ENCODE measurements at places on chromosomes 11 and 22.

DNA sequence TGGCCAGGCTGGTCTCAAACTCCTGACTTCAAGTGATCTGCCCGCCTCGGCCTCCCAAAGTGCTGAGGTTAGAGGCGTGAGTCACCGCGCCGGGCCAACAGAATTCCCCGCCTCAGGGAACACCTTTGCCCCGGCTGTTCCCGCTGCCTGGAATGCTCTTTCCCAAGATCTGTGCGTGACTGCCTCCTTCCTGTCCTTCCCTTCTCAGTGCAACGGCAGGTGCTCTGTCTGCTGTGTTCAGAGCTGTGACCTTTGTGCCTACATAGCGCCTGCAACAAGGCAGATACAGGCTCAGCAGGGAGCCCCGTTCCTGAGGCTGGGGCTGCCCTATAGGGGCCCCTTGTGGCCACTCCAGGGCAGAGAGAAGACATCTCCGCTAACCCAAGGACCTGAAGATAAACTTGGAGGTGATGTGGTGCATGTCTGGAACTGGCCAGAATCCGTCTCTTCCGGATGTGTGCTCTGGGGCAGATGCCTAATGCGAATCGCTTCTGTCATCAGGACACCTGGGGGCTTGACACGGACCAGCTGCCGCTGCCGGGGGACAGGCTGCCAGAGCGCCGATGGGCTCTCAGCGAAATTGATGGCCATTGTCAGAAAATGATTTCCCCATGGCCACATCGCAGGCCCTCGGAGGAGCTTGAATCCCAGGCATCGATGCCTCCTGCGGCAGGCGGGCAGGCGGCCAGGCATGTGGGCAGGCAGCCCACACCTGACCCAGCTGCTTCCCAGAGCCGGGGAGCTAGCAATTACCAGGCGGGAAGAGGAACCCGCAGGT, 43.5 kb upstream of the TCF20 start:
- peak; percentile 31 for DNase-seq

DNA sequence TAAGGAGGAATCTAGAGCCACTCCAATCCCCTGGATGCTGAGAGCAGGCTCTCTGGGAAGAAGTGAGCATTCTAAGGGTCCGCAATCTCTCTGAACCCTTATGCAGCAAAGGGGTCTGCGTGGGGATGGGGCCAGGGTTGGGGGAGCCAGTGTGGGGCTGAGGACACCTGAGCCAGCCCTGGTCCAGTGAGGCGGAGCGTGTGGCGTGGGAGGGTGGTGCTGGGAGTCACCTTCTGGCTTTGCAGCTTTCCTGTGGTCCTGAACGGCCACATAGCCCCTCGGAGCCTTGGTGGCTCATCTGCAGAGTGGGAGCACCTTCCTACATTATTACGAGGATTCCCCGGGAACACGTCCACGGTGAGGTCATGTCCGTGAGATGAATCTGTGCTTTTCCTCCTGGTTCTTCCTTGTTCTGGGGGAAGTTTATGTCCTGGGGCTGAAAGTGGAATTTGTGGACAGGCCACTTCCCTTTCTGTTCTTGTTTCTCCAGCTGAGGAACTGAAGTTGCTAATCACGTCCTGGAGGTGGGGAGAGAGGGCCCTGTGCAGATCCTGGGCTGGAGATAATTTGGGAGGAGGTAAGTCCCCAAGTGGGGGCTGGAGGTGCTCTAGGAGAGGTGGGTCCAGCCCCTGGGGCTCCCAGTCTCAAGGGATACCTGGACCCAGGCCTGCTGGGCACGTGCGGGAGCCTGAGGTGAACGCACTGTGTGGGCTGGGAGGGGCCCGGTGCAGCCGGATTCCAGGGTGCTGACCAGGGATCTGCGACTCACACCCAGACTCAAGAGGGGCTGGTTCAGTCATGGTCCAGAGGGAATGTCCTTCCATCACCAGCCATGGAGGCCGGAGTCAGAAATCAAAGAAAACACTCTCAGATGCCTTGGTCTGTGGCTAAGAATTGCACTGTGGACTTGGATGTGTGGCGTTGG, 6.1 kb downstream of the MRGPRE start:
- DNase-seq, result no peak

GRCh38 chr11:61163714-61164605, 2.7 kb upstream of the VPS37C start:
- DNase-seq, result peak; percentile 46

DNA sequence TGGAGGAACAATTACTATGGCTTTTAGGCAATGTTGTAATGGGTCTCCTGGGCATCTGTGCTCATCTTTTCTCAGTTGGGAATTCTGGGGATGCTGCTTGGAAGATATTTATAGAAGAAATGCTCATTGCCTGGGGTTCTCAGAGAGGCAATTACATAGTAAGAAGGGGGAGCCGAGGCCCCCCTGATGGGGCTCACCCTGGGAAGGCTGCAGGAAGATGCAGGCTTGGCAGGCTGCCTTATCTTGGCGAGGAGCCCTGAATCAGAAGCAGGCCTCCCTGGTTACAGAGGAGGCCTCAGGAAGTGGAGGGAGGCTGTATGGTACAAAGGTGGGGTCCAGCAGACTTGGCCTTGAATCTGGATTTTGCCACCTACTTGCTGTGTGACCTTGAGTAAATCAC, 60.6 kb upstream of the CRYBB3 start:
- DNase-seq, result no peak

- DNase-seq, result peak; percentile 4
Observed at GRCh38 chr11:87454241-87454640, 416.5 kb downstream of the TMEM135 start.

GRCh38 chr11:100484948-100485347, 202.1 kb upstream of the ARHGAP42 start:
- DNase-seq, result no peak

GRCh38 chr11:116851626-116852025, 14.2 kb upstream of the APOA1 start:
- no peak for DNase-seq

GRCh38 chr11:3229673-3230630, 2.3 kb downstream of the MRGPRE start:
- DNase-seq, result no peak

DNA sequence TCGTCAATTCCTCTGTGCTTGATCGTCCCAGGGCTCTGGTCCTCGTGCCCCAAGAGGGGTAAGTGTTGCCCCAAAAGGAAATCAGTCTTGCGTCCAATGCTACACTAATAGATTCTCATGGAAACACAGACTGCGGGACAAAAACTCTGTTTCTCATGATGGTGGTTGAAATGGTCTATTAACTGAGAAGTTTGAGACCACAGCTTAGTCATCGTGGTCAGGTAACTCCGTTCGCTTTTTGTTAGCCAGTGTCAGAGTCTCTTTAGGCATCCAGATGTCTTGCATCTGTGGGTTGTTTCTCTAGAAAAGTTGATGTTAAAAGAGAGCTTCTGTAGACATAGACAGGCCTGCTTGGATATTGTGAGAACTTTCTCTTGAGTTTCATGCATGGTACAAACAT, 104.6 kb upstream of the SORL1-AS1 start:
- no peak for DNase-seq

- DNase-seq, result no peak
Observed at GRCh38 chr11:15145151-15145550, 30.4 kb downstream of the INSC start.

- no peak for DNase-seq
Observed at GRCh38 chr11:79108851-79109250, 332.0 kb downstream of the TENM4 start.

GRCh38 chr22:19325296-19325948, 33.9 kb upstream of the CLTCL1 start:
- no peak for DNase-seq

- no peak for DNase-seq
Observed at GRCh38 chr11:112864672-112865071, 96.5 kb upstream of the NCAM1 start.

DNA sequence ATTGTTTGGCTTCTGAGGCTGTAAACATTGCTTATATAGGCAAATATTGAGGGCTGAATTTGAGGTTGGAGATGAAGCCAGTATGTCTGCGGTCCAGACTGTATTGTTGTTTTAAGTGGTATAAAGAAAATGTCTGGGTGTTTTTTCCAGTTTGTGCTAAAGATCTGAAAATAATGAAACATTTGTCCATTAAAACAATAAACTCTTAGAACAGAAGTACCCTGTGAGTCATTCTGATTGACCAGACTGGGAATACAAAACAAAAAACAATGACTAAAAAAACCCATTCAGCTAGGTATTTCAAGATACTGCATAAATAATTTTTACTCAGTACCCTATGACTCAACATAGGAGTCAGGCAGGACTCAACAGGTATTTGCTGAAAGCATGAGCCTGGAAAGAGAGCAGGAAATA, 20.4 kb downstream of the ALKBH8 start:
- DNase-seq, result no peak

- no peak for DNase-seq
Observed at GRCh38 chr11:36421546-36422155, 88.4 kb downstream of the TRAF6 start.

- DNase-seq, result peak; percentile 51
Observed at GRCh38 chr11:12008790-12009616, 577 bp upstream of the DKK3 start.

GRCh38 chr22:20219667-20220628, 48.2 kb downstream of the RTN4R start:
- DNase-seq, result no peak

GRCh38 chr11:131463162-131463561, 92.7 kb downstream of the NTM start:
- no peak for DNase-seq

- DNase-seq, result no peak
Observed at GRCh38 chr11:64729851-64730382, 6.9 kb upstream of the NRXN2 start.

DNA sequence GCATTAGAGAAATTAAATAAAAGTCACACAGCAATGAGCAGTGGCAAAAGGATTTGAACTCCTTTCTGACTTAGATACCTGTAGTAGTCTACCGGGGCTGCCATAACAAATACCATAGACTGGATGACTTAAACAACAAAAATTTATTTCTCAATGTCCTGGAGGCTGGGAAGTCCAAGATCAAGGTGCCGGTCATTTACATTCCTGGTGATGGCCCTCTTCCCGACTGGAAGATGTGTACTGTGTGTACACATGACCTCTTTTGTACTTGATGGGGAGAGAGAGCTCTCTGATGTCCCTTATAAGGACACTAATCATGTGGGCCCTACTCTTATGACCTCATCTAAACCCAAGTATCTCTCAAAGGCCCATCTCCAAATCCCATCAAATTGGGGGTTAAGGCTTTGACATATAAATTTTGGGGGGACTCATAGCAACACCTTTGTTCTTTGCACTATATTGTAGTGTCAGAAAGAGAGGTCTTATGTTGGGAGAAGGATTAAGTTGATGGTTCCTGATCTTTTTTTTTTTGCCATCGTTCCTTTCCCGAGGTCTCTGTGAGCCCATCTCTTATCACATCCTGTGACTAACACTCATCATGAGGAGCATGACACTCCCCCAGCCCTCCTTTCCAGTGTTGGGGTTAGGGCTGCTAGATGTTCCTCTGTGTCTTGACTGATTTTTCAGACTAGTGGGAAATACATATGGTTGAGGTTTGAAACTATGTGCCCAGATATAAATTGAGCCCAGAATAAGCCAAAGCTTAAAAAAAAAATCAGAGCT, 104.3 kb downstream of the TRAF6 start:
- no peak for DNase-seq

DNA sequence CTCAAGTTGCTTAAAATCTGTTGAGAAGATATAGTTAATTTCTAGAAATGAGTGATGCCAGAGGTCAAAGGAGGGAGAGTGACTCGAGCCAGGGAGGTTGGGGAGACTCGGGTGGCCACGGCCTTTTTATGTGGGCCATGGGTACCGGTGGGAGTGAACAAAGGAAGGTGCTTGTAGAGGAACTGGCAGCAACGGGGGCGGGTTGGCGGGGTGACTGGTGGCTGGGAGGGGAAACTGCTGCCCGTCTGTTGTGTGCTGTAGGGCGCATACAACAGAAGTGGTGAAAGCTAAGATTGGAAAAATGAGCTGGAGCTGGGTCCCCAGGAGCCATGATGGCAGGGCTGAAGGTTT, 5.4 kb downstream of the DAGLA start:
- DNase-seq, result no peak

DNA sequence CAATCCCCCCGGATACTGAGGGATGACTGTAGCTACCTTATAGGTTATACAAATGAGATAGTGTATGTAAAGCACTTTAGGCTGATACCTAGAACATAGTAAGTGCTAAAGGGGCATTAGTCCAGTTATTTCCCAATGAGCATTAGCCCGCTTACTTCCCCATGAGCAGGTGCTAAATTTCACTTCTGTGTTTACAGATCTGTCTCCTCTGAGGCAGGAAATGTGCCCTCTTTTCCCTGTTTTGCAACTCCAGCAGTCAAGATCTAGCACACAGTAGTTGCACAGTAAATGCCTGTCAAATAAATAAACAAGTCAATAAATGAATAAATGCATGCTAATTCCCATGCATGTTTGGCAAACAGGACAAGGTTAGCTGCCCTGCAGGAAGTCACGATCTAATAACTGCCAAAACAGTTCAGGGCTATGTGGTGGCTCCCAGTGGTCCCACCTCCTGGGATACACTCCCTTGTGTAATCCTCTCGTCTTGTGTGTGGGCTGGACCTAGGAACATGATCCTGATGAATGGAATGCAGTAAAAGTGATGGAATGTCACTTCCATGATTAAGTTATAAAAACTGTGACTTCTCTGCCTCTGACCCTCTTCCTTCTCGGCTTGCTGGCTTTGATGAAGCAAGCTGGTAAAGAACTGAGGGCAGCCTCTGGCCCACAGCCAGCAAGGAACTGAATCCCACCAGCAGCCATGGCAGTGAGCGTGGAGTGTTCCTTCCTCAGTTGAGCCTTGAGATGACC, 459.0 kb downstream of the SOX6 start:
- peak; percentile 61 for DNase-seq

GRCh38 chr11:122784325-122784955, 53.9 kb upstream of the CRTAM start:
- DNase-seq, result no peak

- no peak for DNase-seq
Observed at GRCh38 chr11:34748036-34748435, 127.1 kb downstream of the EHF start.

DNA sequence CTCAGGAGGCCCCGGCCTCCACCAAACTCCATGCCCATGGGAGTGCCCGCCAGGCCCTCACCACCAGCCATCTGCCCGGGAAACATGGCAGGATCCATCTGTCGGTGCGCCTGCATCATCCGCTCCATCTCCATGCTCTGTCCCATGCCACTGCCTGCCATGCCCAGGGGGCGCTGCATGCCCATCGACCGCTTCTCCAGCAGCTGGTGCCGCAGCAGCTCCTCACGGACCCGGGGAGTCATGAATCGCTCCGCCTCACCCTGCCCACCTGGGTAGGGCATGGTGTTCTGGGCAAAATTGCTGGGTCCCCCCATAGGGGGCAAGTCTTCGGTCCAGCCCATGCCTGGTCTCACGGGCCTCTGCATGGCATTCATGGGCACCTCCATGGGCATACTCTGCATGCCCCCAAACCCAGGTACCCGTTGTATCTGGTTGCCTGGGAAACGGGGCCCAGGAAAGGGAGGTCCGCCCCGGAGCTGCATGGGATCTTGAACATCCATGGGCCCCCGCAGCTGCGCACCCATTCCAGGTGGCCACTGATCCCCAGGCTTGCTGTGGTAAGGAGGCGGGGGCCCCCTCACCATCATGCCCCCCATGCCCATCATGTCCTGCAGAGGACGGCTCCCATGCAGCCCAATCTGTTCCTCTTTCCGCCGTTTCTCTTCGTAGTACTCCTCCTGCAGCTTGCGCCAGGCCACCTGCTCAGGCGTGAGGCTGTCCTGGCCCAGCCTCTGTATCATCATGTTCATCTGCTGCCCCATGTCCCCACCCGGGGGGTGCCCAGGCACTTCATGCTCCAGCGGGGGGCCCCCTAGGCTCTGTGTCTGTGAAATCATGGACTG, 18.0 kb downstream of the CXCR5 start:
- no peak for DNase-seq
